ENCODE measurements at places on chromosomes 5 and 9.

DNA sequence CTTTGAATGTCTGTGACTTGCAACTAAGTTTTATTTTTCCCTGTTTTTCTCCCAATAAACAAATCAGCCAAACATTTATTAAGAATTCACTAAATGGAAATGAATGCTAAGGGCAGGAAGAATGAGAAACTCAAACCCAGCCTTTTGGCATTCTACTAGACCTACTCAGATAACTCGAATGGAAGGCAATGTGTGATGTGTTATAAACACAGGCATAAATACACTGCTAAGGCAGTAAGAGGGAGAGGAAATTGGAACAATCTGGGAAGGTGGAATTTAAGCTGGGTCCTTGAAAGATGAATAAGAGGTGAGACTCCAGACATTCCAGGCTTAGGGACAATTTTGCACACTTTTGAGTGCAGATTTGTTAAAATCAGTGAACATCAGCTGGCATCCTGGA lies 34.7 kb downstream of the MARCHF3 start:
- no peak for DNase-seq

DNA sequence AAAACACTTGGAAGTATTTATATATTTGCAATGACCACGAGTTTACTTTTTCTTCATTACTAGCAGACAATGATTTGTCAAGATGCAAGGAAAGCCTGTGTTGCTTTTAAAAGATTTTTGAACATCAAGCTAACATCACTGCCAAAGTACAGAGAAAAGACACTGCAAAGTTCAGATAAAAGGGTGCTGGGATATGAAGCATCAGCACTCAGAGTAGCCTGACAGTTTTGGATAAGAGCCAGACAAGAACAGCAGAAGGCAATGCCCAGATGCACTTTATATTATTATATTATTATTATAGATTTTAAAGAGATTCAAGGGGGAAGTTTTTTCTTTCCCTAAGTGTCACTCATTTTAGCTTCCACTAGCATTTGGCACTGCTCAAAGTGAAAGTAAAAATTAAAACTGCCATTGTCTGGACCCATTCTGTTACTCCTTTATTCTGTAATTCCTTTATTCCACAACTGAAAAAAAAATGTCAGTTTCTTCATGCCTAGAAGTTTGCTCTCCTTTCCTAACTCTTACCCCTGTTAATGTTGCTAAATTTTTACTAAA lies 240.6 kb downstream of the EFNA5 start:
- DNase-seq = no peak

- DNase-seq = no peak
Observed at GRCh38 chr5:124519396-124519795, 227.0 kb downstream of the ZNF608 start.

DNA sequence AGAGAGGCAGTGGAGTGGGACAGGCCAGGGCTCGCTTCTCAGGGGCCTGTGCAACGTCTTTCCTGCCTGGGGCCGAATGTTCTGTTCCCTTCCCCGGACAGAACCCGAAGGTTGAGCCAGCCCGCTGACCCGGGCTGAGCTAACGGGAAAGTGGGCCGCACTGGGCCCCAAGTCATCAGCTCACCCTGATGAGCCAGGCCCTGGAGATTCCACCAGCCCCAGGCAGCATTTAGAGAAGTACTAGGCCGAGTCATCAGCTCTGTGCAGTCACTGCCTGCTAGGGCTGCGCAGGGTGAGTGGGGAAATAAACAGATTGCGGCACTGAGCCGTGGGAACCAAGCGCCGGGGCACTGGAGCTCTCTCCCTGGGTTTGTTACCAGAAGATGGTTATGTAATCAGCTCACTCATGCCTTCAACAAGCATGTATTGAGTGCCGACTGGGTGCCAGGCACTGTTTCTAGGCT lies 29.1 kb upstream of the DUSP1 start:
- no peak for DNase-seq

- DNase-seq = no peak
Observed at GRCh38 chr5:176175101-176175852, 62.9 kb upstream of the SIMC1 start.

DNA sequence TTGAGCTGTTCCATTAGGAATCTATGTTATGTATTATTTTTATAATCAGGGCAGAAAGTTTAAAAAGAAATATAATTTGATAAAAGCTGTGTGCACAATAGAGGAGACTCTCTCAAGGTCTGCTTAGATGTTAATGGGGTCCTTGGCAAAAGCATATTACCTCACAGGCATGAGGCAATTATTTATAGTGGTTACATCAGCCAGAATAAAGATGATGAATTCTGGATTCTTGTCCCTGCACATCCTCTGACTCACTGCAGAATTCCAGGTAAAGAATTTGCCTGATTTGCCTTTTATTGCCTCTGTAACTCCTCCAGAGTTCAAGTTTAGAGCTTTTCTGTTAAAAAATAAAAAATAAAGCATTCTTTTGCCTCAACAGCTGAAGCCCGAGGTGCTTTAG lies 253.6 kb downstream of the MAST4 start:
- DNase-seq = no peak

- DNase-seq = no peak
Observed at GRCh38 chr5:153439130-153439529, 51.3 kb upstream of the GRIA1 start.

DNA sequence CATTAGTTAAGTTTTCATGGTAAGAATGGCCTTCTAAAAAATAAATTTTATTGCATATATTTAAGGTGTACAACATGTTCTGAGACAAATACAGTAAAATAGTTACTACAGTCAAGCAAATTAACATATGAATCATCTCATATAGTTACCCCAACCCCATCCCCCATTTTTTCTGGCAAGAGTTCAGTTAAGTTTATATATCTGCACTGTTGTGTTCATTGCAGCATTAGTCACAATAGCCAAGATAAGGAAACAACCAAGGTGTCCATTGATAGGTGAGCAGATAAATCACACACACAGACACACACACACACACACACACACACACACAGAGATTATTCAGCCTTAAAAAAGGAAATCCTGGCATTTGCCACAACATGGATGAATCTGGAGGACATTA lies 37.2 kb upstream of the OTULIN start:
- DNase-seq = no peak

DNA sequence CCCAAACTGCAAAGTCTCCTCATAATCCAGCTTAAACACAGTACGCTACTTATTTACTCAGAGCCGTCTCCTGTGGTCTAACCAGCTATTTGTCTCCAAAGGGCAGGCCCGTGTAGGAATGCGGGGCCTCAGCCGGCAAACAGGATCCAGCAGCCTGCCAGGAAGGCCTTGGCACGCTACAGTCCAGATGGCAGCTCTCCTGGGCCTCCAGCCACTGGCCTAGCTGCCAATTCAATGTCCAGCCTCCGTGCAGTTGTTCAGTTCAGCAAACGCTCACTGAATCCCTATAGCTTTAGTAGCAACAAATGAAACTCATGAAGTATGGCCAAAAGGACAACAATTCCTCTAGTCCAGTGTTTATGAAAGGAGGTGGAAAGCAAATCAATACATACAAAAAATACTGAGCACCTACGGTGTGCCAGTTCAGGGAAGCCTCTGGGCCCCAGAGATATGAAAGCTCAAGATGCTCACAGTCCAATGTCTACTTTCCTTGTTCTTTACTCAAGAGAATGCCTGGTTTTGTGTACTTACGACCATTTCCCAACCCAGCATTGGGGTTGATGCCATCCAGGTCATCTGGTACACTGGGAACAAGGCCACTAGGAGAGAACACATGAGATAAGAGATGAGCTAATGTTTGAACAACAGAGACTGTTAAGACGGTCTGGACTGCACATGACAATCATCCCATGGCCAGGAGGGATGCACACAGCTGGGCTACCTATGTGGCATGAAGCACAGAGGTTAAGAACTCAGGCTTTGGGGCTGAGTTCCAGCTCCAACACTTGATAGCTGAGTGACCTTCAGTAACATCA lies 8.3 kb downstream of the CDK5RAP2 start:
- no peak for DNase-seq

- DNase-seq = no peak
Observed at GRCh38 chr9:36218411-36218901, 27.7 kb downstream of the CLTA start.

GRCh38 chr9:7489036-7489435 lies 310.5 kb downstream of the DMAC1 start:
- no peak for DNase-seq

DNA sequence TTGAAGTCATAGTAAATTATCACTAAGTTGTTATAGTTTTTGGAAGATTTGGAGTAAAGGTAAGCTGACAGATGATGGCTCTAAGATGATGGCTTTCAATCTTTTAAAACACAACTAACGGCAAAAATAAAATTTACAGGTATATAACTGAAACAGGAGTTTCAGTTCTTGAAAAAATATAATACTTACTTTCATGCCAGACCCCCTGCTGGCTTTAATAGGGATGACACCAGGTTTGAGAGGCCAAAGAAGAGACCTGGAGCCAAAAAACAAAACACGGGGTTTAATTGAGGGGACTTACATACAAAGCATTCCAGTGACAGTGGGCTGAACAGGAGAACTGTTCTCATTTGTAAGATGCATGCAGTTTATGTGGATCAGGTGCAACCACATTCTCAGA lies 301.7 kb upstream of the PCSK5 start:
- no peak for DNase-seq

GRCh38 chr5:107538805-107539445 lies 131.8 kb downstream of the EFNA5 start:
- no peak for DNase-seq

DNA sequence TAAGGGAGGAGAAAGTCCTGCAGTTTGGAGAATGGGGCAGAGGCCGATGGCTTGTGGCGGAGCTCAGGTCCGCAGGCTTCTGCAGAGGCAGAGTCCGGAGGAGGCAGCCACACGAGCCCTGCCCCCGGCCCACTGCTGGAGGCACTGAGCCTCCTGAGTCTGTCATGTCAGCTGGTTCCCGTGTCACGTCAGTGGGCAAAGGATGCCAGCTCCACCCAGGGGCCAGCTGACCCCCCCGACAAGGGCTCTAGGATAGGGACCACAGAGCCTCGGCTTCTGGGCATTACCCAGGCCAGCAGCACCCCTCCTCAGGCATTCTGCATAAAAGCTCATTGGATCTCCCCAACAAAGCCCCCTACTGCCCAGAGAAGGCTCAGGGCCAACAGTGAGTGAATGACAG lies 8.5 kb downstream of the SH3PXD2B start:
- DNase-seq = no peak

DNA sequence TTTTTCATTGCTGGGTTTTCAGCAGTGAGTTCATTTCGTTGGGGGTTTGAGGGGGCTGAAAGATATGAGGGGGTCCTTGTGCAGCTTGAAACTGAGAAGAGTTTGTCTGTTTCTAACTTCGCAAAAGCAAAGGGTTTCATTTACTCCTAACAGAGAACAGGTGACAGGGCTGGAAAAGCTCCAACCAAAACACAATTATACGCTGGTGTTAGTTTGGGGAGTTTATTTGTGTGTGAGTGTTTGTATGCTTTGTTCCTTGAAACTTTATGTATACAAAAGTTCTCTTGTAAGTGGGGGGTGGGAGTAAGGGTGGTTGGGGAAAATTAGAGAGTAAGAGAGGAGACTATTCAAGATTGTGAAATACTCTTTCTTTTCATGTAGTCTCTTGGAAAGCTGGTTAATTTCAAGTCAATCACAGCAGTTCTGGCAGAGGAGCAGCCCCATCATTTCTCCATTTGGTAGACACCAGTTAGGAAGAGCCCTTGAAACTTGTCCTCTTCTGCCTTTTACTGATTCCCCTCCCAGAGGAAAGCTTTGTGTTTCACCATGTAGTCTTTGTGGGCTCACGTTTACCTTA lies 881 bp downstream of the TNFAIP8 start:
- no peak for DNase-seq

DNA sequence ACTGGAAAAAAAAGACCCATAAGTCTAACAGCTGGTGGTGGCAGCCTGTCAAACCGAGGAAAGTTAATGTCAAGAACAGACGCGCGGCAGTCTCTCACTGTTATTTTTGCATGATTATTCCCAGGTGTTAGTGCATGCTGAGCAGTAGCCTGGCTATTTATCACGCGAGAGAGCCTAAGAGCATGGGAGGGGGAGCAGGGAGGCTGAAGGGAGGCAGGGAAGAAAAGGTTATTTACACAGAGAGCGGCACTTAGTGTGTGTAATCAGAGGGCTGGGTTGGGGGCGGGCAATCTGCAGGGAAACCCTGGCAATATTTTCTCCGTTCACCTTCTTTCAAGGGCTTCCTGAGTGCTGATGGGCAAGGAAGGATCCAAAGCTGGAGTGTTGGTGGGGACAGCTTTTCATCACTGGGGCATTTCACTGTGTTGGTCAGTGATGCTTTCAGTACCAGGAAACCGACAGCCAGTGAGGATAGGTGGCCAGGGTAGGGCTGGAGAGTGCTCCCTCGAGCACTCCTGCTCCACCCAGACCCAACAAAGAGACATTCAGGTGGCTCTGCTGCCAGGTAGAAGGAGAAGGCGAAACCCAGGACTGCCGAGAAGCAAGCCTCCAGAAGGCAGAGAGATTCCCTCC lies 39.6 kb downstream of the ZNF608 start:
- DNase-seq = no peak

DNA sequence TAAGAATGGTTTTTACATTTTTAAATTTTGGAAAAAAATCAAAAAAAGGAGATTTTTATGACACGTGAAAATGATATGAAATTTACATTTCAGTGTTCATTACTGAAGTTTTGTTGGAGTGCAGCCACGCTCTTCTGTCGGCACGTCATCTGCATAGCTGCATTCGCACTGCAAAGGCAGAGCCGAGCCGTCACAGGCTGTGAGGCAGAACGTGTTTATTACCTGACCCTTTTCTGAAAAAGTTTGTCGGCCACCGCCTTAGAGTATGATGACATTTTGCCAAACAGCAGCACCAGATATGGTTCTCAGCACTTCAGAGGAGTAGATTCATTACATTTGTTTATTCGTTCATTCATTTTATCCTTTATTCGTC lies 24.1 kb downstream of the HRH2 start:
- no peak for DNase-seq

DNA sequence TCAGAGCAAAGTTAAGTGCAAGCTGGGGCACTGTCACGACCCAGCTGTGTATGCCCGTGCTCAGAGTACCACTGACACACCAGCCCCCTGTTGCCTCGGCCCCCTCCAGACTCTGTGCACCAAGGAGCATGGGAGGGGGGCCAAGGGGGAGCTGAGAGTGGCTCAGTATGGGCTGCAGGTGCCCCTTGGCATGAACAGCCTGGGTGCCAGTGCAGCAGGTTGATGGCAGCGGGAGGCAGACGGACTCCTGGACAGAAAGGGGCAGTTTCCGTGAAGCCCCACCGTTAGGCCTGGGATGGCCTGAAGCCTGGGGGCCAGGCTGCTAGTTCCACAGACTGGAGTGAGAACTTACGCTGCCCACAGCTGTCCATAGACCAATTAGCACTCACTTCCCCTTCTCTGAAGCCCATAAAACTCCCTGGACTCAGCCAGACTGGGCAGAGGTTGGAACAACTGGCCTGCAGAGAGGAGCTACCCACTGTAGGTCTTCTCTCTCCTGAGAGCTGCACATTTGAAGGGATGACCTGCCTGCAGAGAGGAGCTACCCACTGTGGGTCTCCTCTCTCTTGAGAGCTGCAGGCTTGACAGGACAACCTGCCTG lies 182.8 kb downstream of the DEPDC1B start:
- DNase-seq = no peak

GRCh38 chr5:145637396-145637795 lies 197.7 kb downstream of the PRELID2 start:
- no peak for DNase-seq

Data from stimulated activated CD8-positive, alpha-beta memory T cell treated with anti-CD3 and anti-CD28 coated beads, Interleukin-4, amount 100 ng/mL, for 4 hours (primary cell).